WTC11 (cell line): ENCODE measurements at places on chromosomes 3 and 15. TPM values are rescaled to one million over a fixed set of nuclear protein-coding genes. Genes with fewer than 3 reads are reported as not detected.
A peak's percentile ranks its signal among the peaks of the same experiment; 100 is the strongest.

DNA sequence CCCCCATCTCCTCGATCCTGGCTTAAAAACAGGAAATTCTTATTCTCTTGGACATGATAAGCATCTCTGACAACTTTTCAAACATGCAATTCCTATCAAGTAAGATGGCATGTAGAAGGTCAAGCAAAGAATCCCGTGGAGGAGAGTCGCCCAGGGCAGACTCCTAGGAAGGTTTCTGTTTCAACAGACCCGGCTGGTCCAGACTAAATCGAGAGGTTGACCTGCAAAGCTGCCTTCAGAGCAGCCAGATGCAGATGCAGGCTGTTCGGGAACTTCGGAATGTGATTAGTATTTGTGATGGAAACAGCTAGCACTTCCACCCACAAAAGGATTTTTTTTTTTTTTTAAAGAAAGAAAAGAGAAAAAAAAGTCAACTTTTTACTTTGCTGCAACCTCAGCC lies 216.8 kb downstream of the NR1D2 start:
- peak overlapping the region; percentile 91 for H3K27ac ChIP-seq
- no peaks in the 10 kb centered on the region for H3K36me3 ChIP-seq
- H3K4me3 ChIP-seq, result peak overlapping the region; percentile 53
- H3K27me3 ChIP-seq, result no peaks in the 10 kb centered on the region
- DNase-seq, result peak; percentile 40
- peaks cover 55% of the 10 kb centered on the region for H3K4me1 ChIP-seq

TNNC1 gene
- total RNA-seq, result 4.3 to 5.7 TPM (median 5.6 TPM) in 3 replicates

ACOX2 gene
- 1.1 to 1.8 TPM (median 1.1 TPM) in 3 replicates for total RNA-seq

DNA sequence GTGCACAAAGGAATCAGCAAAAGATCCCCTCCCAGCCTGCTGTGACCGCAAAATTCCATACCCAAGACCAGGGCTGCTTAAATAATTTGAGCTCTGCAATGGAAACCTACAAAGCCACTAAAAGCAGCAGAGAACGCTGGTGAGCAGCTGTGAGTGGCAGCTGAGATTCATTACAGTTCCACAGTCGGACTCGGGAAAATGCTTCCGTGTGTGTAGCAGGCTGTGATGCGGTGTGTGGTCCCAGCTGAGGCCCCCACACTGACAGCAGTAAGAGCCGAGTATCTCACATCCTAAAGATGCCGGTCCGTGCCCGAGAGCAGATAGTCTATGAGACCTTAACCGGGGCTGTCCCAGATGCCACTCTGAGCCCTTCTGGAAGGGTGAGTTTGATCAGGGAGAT lies 37.4 kb downstream of the TM2D3 start:
- H3K4me3 ChIP-seq, result no peak overlapping the region
- peaks cover 14% of the 10 kb centered on the region for H3K27me3 ChIP-seq
- H3K4me1 ChIP-seq, result peaks cover 28% of the 10 kb centered on the region
- no peak overlapping the region for H3K27ac ChIP-seq
- H3K36me3 ChIP-seq, result no peaks in the 10 kb centered on the region

GRCh38 chr3:197378985-197379718 lies 80.7 kb upstream of the DLG1 start:
- H3K27ac ChIP-seq, result no peak overlapping the region
- no peaks in the 10 kb centered on the region for H3K27me3 ChIP-seq
- H3K36me3 ChIP-seq, result no peaks in the 10 kb centered on the region
- no peak overlapping the region for H3K4me3 ChIP-seq

TGM5 gene
- not detected in 3 replicates for total RNA-seq

CCR8 gene
- 0.33 TPM in 1 of 3 replicates, not detected in the others for total RNA-seq

- H3K4me1 ChIP-seq, result peaks cover 17% of the 10 kb centered on the region
- H3K4me3 ChIP-seq, result no peak overlapping the region
- no peak overlapping the region for H3K27ac ChIP-seq
- peaks cover 11% of the 10 kb centered on the region for H3K27me3 ChIP-seq
- no peaks in the 10 kb centered on the region for H3K36me3 ChIP-seq
- DNase-seq, result no peak
Measured at GRCh38 chr3:128874481-128875180, 4.8 kb upstream of the ACAD9 start.

DNA sequence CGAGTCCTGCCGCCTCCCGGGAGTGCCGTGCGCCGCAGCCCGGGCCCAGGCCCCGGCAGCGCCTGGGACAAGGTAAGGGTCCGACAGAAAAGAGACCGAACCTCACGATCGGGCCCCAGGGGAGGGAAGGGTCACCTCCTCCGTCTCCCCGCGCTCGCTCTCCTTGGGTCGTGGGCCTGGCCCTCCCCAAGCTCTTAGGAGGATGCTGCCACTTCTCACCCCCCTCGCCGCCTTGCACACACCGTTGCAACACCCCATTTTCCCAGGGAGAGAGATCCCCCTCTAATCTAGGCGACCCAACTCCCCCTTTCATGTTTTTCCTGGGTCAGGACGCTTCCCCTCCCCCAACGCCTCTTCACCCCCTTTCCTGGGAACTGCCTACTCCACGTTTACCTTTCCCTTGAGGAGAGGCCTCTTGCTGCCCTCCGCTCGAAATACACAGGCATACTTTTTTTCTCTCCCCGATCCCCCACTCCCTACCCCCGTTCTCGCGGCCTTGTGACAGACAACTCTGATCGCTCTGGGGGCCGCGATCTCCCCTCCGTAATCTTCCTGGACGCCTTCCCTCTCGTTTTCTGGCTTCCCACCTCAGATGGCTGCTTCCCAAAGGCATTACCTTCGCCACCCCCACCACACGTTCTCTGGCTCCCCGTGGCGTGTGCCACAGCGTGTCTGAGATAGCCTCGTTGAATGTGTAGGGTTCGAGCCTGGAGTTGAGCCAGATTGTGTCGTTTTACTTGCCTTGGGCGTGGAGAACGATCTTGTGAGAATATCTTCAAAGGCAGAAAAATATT lies 688 bp downstream of the SETD5 start:
- peak; percentile 26 for DNase-seq
- H3K27ac ChIP-seq, result peak overlapping the region; percentile 100
- H3K4me3 ChIP-seq, result peak overlapping the region; percentile 100
- no peaks in the 10 kb centered on the region for H3K27me3 ChIP-seq

DNA sequence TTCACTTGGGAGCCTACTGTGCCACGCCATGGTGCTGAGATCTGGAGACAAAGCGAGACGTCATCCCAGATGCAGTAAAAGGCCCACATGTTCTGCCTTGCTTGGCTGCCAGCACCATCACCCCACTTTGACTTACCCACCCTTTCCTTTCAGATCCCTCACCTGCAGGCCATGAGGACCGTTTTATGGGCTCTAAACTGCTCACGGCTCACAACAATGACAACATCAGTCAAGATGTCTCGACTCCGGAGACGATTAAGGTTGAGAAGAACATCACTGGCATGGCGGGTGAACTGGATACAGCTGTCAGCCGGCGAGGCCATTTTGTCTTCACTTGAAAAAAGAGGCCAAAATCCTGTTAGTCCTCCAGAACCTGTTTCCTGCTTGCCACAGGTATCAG lies 11.9 kb downstream of the BCL6 start:
- no peak overlapping the region for H3K4me3 ChIP-seq
- DNase-seq, result no peak
- peaks cover 15% of the 10 kb centered on the region for H3K27me3 ChIP-seq

- DNase-seq, result no peak
- no peak overlapping the region for H3K4me3 ChIP-seq
- no peaks in the 10 kb centered on the region for H3K27me3 ChIP-seq
- H3K36me3 ChIP-seq, result no peaks in the 10 kb centered on the region
- H3K4me1 ChIP-seq, result no peaks in the 10 kb centered on the region
Measured at GRCh38 chr3:188759336-188760005, 412.3 kb upstream of the TPRG1 start.

MAP2K5 gene
- total RNA-seq, result 13.6 to 19.5 TPM (median 16.8 TPM) in 3 replicates

MORC1 gene
- total RNA-seq, result not detected in 3 replicates

GRCh38 chr3:194423317-194423716 lies 24.3 kb upstream of the GP5 start:
- no peaks in the 10 kb centered on the region for H3K27me3 ChIP-seq
- H3K4me3 ChIP-seq, result no peak overlapping the region
- H3K4me1 ChIP-seq, result no peaks in the 10 kb centered on the region
- H3K36me3 ChIP-seq, result peaks cover 33% of the 10 kb centered on the region
- no peak overlapping the region for H3K27ac ChIP-seq
- no peak for DNase-seq

ENTPD3 gene
- total RNA-seq, result 0.39 to 0.50 TPM (median 0.44 TPM) in 3 replicates

DNA sequence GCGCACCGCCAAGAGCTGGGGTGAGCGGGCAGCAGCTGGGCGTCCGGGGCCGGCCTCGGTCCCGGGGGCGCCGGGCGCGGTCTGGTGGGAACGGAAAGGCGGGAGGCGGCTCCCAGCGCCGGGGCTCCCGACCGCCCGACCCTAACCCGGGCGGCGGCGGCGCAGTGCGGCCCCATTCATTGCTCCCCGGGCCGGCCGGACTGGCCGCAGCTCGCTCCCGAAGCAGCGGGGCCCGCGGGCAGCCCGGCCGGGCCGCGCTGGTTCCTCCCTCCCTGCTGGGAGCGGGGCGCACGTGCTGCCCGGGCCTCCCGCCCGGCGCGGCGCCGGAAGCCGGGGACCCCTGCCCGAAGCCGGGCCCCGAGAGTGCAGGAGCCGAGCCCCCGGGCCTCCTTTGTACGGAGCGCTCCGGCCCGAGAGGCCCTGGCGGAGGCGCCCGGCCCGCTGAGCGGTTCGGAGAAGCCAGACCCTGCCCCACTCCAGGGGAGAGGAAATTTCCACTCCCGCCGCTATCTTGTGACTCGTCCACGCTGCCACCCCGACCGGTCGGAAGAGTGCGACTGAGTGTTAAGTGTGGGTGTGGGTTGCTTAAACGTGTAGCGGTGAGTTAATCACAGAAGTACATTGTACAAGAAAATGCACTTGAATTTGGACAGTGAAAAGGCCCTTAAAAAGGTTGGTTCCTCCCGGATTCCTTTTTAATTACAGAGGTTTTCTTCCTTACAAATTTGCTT lies 613 bp downstream of the ATP1B3 start:
- no peaks in the 10 kb centered on the region for H3K27me3 ChIP-seq
- H3K4me3 ChIP-seq, result peak overlapping the region; percentile 88
- 0 out of 2 replicates have a peak overlapping the region, but pooled peaks have one; percentile 41 for H3K27ac ChIP-seq
- H3K4me1 ChIP-seq, result peaks cover 37% of the 10 kb centered on the region
- peaks cover 16% of the 10 kb centered on the region for H3K36me3 ChIP-seq

DNA sequence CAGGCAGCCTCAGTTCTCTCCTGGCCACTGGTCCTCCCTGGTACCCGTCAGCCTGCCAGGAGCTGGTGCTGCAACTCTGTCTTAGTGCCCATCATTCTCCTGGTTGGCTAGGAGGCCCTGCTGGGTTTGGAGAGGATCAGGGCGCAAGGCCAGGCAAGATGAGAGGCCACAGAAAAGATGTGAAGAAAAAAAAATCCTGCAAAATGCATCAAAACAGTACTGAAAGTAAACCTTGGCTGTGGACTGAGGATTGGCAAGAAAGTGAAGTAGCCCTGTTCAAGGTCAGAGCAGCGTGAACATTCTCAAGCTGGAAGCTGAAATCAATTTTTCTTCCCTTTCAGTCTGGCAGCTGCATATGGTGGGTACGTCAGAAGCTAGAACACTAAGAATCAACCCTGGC lies 74.2 kb downstream of the GTF2E1 start:
- no peak for DNase-seq
- no peak overlapping the region for H3K27ac ChIP-seq
- no peak overlapping the region for H3K4me3 ChIP-seq
- no peaks in the 10 kb centered on the region; the same call in 1 of the 2 replicates for H3K27me3 ChIP-seq
- no peaks in the 10 kb centered on the region for H3K36me3 ChIP-seq

CCDC33 gene
- total RNA-seq, result 5.6 to 10.6 TPM (median 6.1 TPM) in 3 replicates

DNA sequence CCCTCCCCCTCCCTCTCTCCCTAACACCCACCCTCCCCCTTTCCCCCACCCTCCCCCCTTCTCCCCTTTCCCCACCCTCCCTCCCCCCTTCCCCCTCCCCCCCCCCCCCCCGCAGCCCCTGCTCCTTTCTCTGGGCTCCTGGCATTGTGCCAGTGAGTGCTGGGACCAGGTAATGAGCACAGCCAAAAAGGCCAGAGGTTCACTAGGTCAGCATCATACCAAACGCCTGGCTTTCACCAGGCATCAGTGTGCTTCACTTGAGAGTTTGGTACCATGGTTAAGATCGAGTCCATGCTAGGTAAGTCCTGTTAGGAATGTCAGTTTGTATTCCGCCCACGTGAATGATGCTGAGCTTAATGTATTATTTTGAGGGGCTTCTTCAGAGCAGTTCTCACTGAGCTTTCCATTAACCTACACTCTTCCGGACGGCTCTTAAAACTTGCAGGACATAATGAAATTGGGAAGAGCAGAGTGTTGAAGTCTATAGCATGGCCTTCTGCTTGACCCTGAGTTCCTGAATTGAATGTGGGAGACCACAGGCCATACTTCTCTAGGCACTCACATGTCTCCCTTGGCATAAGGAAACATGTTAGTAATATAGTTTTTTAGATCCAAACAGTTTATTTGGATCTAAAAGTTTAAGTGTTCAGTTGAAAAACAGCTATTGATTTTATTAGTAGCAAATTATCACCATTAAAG lies 45.6 kb downstream of the SENP2 start:
- no peaks in the 10 kb centered on the region for H3K4me1 ChIP-seq
- H3K36me3 ChIP-seq, result peaks cover 39% of the 10 kb centered on the region
- H3K27ac ChIP-seq, result no peak overlapping the region
- H3K4me3 ChIP-seq, result no peak overlapping the region
- no peak for DNase-seq
- H3K27me3 ChIP-seq, result no peaks in the 10 kb centered on the region; the same call in 1 of the 2 replicates

- H3K4me1 ChIP-seq, result no peaks in the 10 kb centered on the region
- no peak for DNase-seq
- no peaks in the 10 kb centered on the region for H3K36me3 ChIP-seq
- no peak overlapping the region for H3K27ac ChIP-seq
Measured at GRCh38 chr15:29382862-29383261, 113.2 kb upstream of the NSMCE3 start.

DNA sequence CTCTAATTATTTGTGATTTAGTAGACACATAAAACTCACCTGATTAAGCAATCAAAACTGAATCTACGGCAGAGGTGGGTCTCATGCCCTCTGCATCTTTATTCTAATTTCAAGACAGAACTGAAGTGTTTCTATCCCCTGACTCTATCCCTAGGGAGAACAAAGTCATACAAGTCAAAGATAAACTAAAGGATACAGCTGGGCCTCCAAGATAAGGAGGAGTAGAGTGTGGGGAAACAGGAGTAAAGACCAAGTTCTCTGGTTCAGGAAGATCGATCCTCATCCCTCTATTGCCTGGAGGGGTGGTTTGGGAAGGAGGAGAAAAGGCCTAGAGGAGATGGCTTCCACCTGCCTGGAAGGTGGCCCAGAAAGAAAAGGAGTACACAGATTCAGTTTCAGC lies 58.7 kb upstream of the BBX start:
- no peaks in the 10 kb centered on the region for H3K27me3 ChIP-seq
- no peaks in the 10 kb centered on the region for H3K36me3 ChIP-seq
- DNase-seq, result no peak
- H3K4me1 ChIP-seq, result peaks cover 21% of the 10 kb centered on the region
- H3K4me3 ChIP-seq, result no peak overlapping the region
